ENCODE measurements at places on chromosomes 4 and X. TPM values are rescaled to one million over a fixed set of nuclear protein-coding genes. Genes with fewer than 3 reads are reported as not detected.

GRCh38 chr4:143294310-143294709, 42.4 kb upstream of the GAB1 start:
- H3K27ac ChIP-seq: no peak overlapping the region
- H3K4me1 ChIP-seq: no peaks in the 10 kb centered on the region
- H3K4me3 ChIP-seq: no peak overlapping the region
- H3K36me3 ChIP-seq: no peaks in the 10 kb centered on the region

DNA sequence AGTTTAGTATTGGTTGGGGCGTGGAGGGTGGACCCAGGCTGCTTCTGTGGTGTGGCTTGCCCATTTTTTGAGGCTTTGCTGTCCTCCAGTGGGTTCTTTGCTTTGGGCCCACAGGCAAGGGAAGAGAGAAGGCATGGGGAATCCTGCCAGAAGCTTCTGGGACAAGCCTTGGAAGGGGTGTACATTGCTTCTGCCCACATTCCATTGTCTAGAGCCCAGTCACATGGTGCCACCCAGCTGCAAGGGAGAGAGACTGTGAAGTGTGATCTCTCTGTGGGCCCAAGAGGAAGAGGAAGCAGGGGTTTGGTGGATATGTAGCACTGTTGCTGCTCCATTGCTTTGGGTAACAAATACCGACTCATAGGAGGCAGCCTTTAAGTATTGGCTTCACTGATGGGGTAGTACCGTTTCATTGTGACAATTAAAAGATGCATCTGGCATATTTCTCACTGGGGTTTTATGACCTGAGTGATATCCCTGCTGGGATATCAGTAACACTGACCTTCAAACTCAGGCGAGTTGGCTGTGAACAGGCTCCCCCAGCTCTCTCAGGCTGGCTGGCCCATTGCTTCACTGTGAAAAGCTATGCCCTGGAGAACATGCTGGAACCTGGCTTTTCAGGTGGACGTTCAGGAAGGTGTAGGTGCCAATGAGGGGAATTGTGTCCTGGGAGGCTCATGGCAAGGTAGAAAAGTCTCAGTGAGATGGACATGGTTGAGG, 85.9 kb downstream of the CLDN34 start:
- no peak for DNase-seq
- no peak overlapping the region for H3K4me3 ChIP-seq
- H3K36me3 ChIP-seq: no peaks in the 10 kb centered on the region
- no peaks in the 10 kb centered on the region for H3K27me3 ChIP-seq

GRCh38 chr4:182655340-182655739, 261.8 kb downstream of the DCTD start:
- no peak overlapping the region for H3K27ac ChIP-seq
- DNase-seq: no peak
- H3K4me1 ChIP-seq: peaks cover 4% of the 10 kb centered on the region
- H3K4me3 ChIP-seq: no peak overlapping the region
- H3K27me3 ChIP-seq: no peaks in the 10 kb centered on the region
- no peaks in the 10 kb centered on the region for H3K36me3 ChIP-seq

DNA sequence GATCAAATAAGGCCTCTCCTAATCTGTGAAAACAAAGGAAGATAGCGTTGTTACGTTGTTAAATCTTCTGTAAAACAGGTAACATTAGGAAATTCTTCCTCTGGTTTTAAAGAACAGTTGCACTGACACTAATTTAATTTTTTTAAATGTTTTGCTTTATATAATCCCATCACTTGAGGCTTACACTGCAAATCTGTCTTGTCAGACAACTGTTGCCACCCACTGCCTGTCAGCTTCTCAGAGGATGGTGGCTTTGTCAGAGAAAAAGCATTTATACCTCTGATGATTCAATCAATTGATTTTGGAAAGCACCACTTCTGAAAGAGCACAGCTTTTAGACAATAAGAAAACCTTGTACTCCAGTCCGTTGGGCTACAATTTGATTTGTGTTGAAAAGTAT, 799.1 kb downstream of the FSTL5 start:
- DNase-seq: no peak
- H3K27ac ChIP-seq: no peak overlapping the region
- H3K36me3 ChIP-seq: no peaks in the 10 kb centered on the region
- H3K4me1 ChIP-seq: no peaks in the 10 kb centered on the region

GRCh38 chrX:110795645-110796406, at the start of gene CHRDL1:
CHRDL1 (minus strand) TSS chrX:110795817; CDS start chrX:110792181, 3,636 bp downstream.
- no peak within 1 kb of the TSS for H3K27ac ChIP-seq
- H3K27me3 ChIP-seq: peaks cover 43% of the 10 kb centered on the region
- no peaks in the 10 kb centered on the region for H3K4me1 ChIP-seq
- no peaks in the 10 kb centered on the region for H3K36me3 ChIP-seq
- DNase-seq: peak; percentile 78

DNA sequence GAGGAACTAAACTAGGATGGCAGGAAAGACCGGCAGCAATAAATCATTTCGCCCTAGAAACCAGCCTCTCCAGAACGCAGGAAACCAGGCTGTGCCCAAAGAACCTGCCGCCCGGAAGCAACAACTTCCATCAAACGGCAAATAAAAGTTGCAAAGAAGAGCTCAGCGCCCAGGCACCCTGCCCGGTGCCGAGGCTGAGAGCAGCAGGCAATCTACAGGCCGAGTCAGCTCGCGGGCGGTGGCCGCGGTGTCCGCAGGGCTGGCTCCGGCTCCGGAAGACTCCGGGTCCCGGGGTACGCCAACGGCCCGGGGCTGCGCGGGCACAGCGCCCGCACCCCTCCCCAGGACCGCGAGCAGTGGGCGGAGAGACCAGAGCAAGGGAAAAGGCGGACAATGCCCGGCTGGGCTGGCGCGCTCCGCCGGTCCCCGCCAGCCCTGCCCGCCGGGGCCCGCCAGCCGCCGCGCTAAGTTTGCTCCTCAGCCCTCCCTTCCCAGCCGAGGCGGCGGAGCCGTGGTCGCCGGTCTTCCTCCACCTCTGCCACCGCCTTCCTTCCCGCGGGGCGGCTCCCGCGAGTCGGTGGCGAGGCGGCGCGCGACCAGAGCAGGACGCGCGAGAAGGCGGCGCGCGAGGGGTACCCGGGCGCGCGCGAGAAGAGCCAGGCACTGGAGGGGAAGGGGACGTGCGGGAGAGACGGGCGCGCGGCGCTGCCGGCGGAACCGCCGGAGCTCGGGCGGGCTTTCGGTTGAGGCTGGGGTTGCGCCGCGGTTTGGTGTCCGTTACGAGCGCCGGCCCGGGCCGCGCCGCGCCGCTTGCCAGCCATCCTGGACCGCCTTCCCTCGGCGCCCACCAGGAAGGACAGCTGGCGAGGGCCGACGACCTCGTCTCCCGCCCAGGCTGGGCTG, 733 bp downstream of the FRYL start:
- H3K27me3 ChIP-seq: no peaks in the 10 kb centered on the region
- peak overlapping the region; percentile 96 for H3K27ac ChIP-seq
- peak; percentile 76 for DNase-seq
- peak overlapping the region; percentile 98 for H3K4me3 ChIP-seq
- H3K36me3 ChIP-seq: no peaks in the 10 kb centered on the region

DNA sequence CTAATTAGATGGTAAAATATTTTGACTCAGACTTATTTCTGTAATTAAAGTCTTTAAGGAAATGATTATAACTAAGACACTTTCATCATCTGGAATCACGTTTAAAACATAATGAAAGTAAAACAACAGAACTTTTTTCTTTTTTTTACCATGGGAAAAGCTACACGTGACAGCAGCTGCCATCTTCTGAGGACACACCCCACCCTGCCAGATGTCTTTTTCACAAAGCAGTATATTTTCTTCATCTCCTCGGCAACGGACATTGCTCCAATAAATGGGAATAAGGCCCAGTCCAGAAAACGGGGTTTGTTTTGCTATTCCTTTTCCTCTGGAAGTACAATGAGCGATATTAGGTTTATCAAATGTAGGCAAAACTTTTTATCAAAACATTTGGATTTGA, 17.5 kb downstream of the PRSS12 start:
- no peaks in the 10 kb centered on the region for H3K4me1 ChIP-seq
- no peak overlapping the region for H3K27ac ChIP-seq
- H3K4me3 ChIP-seq: no peak overlapping the region
- no peaks in the 10 kb centered on the region for H3K36me3 ChIP-seq
- H3K27me3 ChIP-seq: no peaks in the 10 kb centered on the region
- no peak for DNase-seq

- no peak overlapping the region for H3K4me3 ChIP-seq
- no peaks in the 10 kb centered on the region for H3K27me3 ChIP-seq
- no peak overlapping the region for H3K27ac ChIP-seq
These were observed 146.4 kb downstream of the CPEB2 start for GRCh38 chr4:15148691-15149090.

- no peaks in the 10 kb centered on the region for H3K4me1 ChIP-seq
- no peaks in the 10 kb centered on the region for H3K36me3 ChIP-seq
- peaks cover 39% of the 10 kb centered on the region for H3K27me3 ChIP-seq
- H3K27ac ChIP-seq: no peak overlapping the region
- no peak for DNase-seq
- no peak overlapping the region for H3K4me3 ChIP-seq
These were observed 16.6 kb upstream of the ZNF718 start for GRCh38 chr4:107444-108429.

GRCh38 chrX:41889317-41890025, 33.9 kb downstream of the CASK start:
- H3K27ac ChIP-seq: no peak overlapping the region
- H3K4me1 ChIP-seq: no peaks in the 10 kb centered on the region
- no peaks in the 10 kb centered on the region for H3K27me3 ChIP-seq
- DNase-seq: no peak
- no peak overlapping the region for H3K4me3 ChIP-seq

GRCh38 chr4:87849612-87850011, 16.8 kb downstream of the MEPE start:
- no peak for DNase-seq
- H3K27me3 ChIP-seq: no peaks in the 10 kb centered on the region
- H3K27ac ChIP-seq: no peak overlapping the region
- no peaks in the 10 kb centered on the region for H3K36me3 ChIP-seq
- H3K4me1 ChIP-seq: peaks cover 6% of the 10 kb centered on the region

The FRMPD4 gene
- not detected for total RNA-seq
